ENCODE measurements at places on chromosomes 1 and 21.
A peak's percentile ranks its signal among the peaks of the same experiment; 100 is the strongest.

DNA sequence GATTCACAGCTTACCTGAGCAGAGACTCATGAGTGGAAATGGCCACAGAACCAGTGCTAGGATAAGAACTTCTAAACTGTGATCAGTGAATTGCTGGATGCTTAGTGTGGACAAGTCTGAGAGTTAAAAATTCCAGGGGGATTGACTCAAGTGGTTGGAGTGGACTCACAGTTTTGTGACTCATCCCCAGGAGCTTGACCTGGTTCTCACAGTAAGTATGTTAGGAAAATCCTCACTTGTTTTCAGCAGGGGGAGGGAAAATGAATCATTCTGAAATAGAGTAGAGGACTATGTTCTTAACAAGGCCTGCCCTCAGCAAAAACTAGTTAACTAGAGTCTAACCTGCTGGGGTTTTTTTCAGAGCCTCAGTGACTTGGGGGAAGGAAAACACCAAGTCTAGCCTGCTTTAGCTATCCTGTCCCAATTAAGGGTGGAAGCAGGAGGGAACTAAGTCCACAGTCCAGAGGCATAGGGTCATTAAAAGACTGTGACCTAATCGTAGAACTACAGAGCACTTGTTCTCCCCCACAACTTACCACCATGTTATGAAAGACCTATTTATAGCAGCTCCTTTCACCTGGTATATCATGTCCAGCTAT, 6.1 kb upstream of the CDC73 start:
- H3K4me1 ChIP-seq = no peaks in the 10 kb centered on the region
- no peak overlapping the region for H3K27ac ChIP-seq
- no peaks in the 10 kb centered on the region for H3K36me3 ChIP-seq
- no peak overlapping the region for H3K4me3 ChIP-seq

- no peak for DNase-seq
- no peak overlapping the region for H3K4me3 ChIP-seq
- H3K27ac ChIP-seq = no peak overlapping the region
- no peaks in the 10 kb centered on the region for H3K4me1 ChIP-seq
Measured at GRCh38 chr1:172894349-172895049, 156.2 kb downstream of the TNFSF18 start.

DNA sequence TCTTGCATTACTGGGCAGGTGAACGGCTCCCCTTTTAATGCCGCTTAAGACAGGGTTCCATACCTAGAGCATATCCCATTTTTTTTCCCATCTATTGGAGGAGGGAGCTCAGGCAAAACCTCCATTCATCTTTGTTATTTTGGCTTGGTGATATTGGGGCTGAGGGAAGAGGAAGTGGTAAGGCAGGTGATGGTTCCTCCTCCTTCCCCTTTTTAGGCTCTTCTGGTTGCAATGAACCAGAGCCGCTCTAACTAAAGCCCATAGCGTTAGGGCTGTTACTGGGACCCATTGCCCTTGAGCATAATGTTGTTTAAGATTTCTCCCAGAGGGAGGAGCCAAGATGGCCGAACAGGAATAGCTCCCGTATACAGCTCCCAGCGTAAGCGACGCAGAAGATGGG, 21.1 kb downstream of the PYHIN1 start:
- DNase-seq = no peak
- no peaks in the 10 kb centered on the region for H3K4me1 ChIP-seq
- H3K27ac ChIP-seq = no peak overlapping the region
- H3K36me3 ChIP-seq = no peaks in the 10 kb centered on the region
- no peaks in the 10 kb centered on the region for H3K27me3 ChIP-seq
- no peak overlapping the region for H3K4me3 ChIP-seq

- peak; percentile 59 for DNase-seq
- peaks cover 3% of the 10 kb centered on the region for H3K4me1 ChIP-seq
- no peak overlapping the region for H3K27ac ChIP-seq
Measured at GRCh38 chr1:2358651-2359640, 32.4 kb downstream of the MORN1 start.

DNA sequence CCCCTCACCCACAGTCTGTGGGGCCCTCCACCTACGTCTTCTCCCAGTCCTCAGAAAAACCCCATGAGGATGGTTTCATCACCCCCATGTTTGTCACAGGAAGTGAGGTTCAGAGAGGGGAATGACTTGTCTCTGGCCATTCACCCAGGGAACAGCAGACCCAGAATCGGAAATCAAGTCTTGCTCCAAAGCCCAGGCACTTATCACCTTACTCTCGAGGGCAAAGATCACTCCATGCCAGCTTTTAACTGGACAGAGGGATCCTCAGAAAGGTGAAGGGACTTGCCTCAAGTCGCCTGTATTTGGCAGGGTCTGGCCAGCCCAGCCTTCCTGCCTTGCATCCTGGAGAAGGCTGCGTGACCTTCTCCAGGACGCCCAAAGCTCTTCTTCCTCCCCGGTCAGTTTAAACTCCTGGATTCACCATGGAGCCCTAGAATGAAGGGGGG, 57.9 kb upstream of the SSBP3 start:
- no peaks in the 10 kb centered on the region for H3K27me3 ChIP-seq
- DNase-seq = no peak
- H3K27ac ChIP-seq = no peak overlapping the region
- H3K4me1 ChIP-seq = no peaks in the 10 kb centered on the region

DNA sequence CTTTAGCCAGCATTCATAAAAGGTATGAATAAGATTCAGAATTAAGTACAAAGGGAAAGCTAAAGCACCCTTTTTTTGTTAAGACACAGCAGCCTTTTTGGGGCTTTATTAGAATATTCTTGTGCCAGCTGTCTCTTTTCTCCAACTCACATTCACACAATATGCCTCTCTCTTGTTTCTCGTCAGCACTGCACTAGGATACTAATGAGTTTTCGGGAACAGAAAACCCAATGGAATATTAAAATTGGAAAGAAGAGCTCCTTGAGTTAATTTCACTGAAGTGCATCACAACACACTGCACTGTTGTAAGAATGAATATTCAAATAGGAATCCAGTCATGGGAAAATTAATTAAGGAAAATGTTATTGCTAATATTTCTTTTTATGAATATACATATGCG, 410.4 kb upstream of the BEND5 start:
- no peaks in the 10 kb centered on the region for H3K27me3 ChIP-seq
- H3K4me3 ChIP-seq = no peak overlapping the region
- H3K27ac ChIP-seq = no peak overlapping the region
- H3K36me3 ChIP-seq = no peaks in the 10 kb centered on the region
- H3K4me1 ChIP-seq = no peaks in the 10 kb centered on the region

DNA sequence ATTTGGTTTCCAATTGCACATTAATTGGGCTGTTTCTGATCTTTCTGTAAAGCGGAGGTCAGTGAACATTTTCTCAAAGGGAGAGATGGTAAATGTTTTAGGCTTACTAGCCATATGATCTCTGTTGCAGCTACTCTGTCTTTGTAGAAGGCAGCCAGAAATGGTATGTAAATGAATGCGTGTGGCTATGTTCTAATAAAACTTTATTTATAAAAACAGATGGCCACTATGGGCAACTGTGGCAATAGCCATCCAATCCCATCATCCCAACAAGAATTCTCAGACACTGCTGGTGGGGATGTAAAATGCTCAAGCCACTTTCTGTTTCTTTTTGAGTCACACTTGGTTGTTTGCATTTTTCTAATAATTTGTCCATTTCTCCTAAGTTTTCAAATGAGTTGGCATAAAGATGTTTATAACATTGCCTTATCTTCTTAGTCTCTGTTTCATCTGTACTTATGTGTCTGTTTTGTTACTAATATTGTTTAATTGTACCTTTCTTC, 448.8 kb upstream of the VAMP3 start:
- H3K27ac ChIP-seq = no peak overlapping the region
- H3K4me3 ChIP-seq = no peak overlapping the region
- H3K4me1 ChIP-seq = no peaks in the 10 kb centered on the region

GRCh38 chr1:232594768-232595698, 34.9 kb downstream of the SIPA1L2 start:
- H3K27ac ChIP-seq = no peak overlapping the region
- DNase-seq = no peak

GRCh38 chr1:61334718-61335589, 252.6 kb downstream of the NFIA start:
- no peaks in the 10 kb centered on the region for H3K27me3 ChIP-seq
- H3K4me1 ChIP-seq = peaks cover 6% of the 10 kb centered on the region
- peaks cover 2% of the 10 kb centered on the region for H3K36me3 ChIP-seq
- peak overlapping the region; percentile 55 for H3K27ac ChIP-seq
- DNase-seq = peak; percentile 78

DNA sequence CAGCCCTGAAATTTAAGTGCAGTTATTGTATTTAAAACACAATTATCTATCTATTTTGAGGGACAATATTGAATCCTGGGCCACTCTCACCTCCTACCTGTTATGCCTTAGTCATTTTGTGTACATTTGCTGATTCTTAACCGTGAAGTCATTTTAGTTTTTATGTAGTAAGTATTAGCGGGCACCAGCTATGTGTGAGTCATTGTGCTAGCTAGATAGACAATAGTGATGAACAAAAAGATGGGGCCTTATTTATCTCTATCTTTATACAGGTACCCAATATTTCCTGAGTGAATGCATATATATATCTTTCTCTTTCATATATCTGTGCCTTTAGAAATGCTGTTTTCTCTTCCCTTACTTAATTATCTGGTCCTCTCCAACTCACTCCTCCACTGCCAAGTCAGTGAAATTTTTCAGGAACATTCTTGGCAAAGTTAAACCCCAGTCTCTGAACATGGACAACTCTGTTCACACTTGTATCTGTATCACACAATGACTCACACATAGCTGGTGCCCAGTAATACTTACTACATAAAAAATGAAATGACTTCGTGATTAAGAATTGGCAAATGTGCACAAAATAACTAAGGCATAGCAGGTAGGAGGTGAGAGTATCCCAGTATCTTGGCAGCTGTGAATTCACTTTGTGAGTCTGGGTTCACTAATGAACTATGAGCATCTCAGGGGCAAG, 166.0 kb upstream of the C8B start:
- no peak overlapping the region for H3K27ac ChIP-seq
- H3K4me3 ChIP-seq = no peak overlapping the region
- H3K36me3 ChIP-seq = no peaks in the 10 kb centered on the region
- no peaks in the 10 kb centered on the region for H3K4me1 ChIP-seq
- H3K27me3 ChIP-seq = no peaks in the 10 kb centered on the region
- DNase-seq = no peak

- no peaks in the 10 kb centered on the region for H3K36me3 ChIP-seq
- H3K4me1 ChIP-seq = no peaks in the 10 kb centered on the region
- no peak overlapping the region for H3K27ac ChIP-seq
- DNase-seq = no peak
Measured at GRCh38 chr1:76870037-76870436, 2.8 kb downstream of the ST6GALNAC5 start.

GRCh38 chr1:6134741-6135510, 45.2 kb downstream of the CHD5 start:
- no peak overlapping the region for H3K4me3 ChIP-seq
- no peak overlapping the region for H3K27ac ChIP-seq
- DNase-seq = peak; percentile 66
- no peaks in the 10 kb centered on the region for H3K27me3 ChIP-seq

GRCh38 chr21:41932576-41933312, 21.1 kb downstream of the C2CD2 start:
- H3K27ac ChIP-seq = no peak overlapping the region
- no peaks in the 10 kb centered on the region for H3K36me3 ChIP-seq
- no peak for DNase-seq

GRCh38 chr1:63698001-63698838, 75.6 kb upstream of the ROR1 start:
- H3K4me3 ChIP-seq = no peak overlapping the region
- DNase-seq = peak; percentile 80
- peak overlapping the region; percentile 92 for H3K27ac ChIP-seq
- peaks cover 2% of the 10 kb centered on the region for H3K4me1 ChIP-seq
- H3K27me3 ChIP-seq = no peaks in the 10 kb centered on the region

- no peak for DNase-seq
- no peaks in the 10 kb centered on the region for H3K4me1 ChIP-seq
- H3K4me3 ChIP-seq = no peak overlapping the region
- no peaks in the 10 kb centered on the region for H3K27me3 ChIP-seq
- no peak overlapping the region for H3K27ac ChIP-seq
Measured at GRCh38 chr1:35876988-35877387, 6.0 kb upstream of the AGO1 start.

GRCh38 chr1:21323091-21323490, 32.8 kb upstream of the ECE1 start:
- peaks cover 5% of the 10 kb centered on the region for H3K4me1 ChIP-seq
- H3K4me3 ChIP-seq = no peak overlapping the region
- peak overlapping the region; percentile 20 for H3K27ac ChIP-seq
- H3K36me3 ChIP-seq = no peaks in the 10 kb centered on the region

DNA sequence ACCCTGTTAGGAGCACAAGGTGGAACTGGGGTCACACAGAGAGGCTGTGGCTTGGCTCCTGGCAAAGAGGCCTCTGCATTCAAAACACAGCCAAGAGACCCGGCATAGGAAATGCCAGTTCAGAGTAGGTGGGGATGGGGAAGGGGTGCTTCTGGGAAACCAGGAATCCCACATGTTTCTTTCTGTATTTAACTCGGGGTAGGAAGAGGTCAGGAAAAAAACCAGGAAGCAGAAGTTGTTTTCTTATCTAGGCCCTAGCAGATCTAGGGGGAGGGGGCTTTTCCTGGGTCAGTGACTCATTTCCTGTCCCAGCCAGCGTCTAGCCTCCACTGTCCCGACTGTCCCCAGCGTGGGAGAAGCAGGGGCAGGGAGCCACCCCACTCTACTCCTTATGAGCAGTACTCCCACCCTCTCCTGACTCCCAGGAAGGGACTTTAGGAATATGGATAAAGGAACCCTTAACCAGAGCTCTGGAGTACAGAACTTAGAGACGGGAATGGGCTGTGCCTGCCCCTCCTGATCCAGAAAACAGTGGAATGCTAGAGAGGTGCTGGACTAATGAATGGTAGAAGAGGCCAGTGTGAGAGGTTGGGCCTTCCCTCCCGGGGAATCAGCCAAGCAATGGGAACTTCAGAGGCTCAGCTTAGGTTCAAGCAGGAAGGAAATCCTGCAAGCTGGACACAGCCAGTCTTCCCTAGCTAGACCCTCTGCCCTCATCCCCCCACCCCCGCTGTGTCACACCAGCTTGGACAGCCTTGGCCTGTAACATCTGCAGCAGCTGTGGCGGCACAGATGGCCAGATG, 5.7 kb downstream of the FHL3 start:
- H3K4me1 ChIP-seq = peaks cover 2% of the 10 kb centered on the region
- H3K27ac ChIP-seq = peak overlapping the region; percentile 90
- no peak overlapping the region for H3K4me3 ChIP-seq
- H3K27me3 ChIP-seq = no peaks in the 10 kb centered on the region
- no peaks in the 10 kb centered on the region for H3K36me3 ChIP-seq

- no peak for DNase-seq
- H3K4me1 ChIP-seq = peaks cover 4% of the 10 kb centered on the region
- no peak overlapping the region for H3K4me3 ChIP-seq
- peak overlapping the region; percentile 94 for H3K27ac ChIP-seq
- no peaks in the 10 kb centered on the region for H3K36me3 ChIP-seq
Measured at GRCh38 chr1:44346184-44346583, 8.9 kb downstream of the ERI3 start.

GRCh38 chr1:179298952-179299351, 5.4 kb downstream of the SOAT1 start:
- H3K27ac ChIP-seq = no peak overlapping the region
- H3K4me3 ChIP-seq = no peak overlapping the region
- no peak for DNase-seq
- no peaks in the 10 kb centered on the region for H3K36me3 ChIP-seq
- peaks cover 3% of the 10 kb centered on the region for H3K4me1 ChIP-seq
- no peaks in the 10 kb centered on the region for H3K27me3 ChIP-seq

GRCh38 chr1:104856091-104856490, 1106.4 kb downstream of the AMY1C start:
- H3K27ac ChIP-seq = no peak overlapping the region
- no peak overlapping the region for H3K4me3 ChIP-seq
- H3K27me3 ChIP-seq = no peaks in the 10 kb centered on the region
- H3K4me1 ChIP-seq = no peaks in the 10 kb centered on the region

- H3K4me3 ChIP-seq = peak overlapping the region; percentile 3
- peak overlapping the region; percentile 97 for H3K27ac ChIP-seq
- no peak for DNase-seq
- H3K4me1 ChIP-seq = no peaks in the 10 kb centered on the region
- H3K36me3 ChIP-seq = no peaks in the 10 kb centered on the region
Measured at GRCh38 chr1:18949686-18950400, 6.6 kb downstream of the IFFO2 start.

All from aorta (tissue), 5 donors.